ENCODE measurements at places on chromosomes 12 and 14.

DNA sequence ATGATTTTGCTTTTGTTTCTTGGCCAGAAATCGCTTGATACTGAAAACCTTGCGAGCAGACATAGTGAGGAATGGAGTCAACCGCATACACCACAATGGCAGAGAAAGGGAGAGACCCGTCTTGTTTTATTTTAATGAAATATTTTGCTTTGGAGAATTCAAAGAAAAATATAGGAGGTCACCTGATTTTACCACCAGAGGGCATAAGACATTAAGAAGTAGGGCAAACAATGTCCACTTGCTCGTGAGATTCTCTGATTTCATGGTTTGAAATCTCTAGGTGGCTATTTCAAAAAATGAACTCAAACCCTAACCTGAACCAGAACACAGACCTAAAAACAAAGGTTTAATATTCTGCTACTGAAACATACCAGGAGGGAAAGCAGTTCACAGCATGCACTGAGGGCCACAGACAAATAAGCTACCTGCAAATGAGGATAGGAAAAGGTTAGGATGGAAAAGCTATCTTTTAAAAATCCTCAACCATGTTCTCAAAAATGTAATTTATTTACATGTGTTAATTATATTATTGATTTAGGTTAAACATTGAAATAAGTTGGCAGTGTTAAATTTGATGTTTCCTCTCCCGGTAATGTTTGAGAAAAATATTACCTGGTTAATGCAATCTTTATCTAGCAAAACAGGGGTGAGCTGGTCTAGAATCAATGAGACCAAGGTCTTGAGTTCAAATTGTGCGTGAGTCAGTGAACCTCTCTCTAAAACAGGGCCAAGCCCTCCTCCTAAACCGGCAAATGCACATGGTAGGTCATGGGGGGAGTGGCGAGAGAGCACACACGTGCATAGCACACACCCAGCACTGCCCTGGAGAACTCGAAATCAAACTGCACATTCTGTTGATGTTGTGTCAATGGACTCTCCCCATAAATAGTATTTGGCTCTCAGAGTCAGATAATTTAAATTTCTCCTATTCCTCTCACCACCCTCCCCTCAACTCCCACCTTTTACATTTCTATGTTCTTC, 12.5 kb downstream of the IFNG-AS1 start:
- DNase-seq, result no peak

DNA sequence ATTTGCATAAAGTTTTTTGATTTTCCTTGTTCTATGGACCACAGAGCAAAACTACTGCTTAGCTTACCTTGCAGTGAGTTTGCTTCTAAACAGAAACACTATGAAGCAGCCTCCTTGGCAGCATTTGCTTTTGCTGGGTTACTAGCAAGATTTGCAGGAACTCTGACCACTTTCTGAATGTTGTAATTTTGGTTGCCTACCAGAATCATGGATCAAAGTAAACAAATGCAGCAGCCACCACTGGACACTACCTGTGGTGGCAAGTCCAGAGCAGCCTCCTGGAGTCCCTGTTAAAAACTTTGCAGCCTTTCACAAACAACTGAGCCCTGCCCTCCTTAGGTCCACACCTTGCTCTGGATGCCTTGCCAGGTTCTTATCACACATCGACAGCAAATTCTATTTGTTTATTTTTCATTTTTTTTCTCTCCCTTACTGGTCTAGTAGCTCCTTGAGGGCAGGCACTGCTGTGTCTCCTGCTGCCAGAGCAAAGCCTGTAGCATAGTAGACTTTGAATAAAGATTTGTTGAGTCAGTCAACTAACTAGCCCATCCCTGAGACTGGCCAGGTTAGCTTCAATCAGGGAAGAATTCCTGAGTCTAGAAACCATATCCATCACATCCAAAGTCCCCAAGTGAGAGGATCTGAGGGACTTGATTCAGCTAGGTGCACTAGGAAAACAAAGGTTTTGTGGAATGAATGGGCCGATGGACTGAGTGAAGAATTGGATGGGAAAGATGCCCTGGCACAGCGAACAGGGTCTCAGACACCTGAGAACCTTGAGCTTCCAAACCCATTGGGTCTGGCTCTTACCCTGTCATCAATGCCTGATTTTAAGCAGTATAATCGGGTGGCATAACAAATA, 5.7 kb downstream of the TTC6 start:
- DNase-seq, result no peak

DNA sequence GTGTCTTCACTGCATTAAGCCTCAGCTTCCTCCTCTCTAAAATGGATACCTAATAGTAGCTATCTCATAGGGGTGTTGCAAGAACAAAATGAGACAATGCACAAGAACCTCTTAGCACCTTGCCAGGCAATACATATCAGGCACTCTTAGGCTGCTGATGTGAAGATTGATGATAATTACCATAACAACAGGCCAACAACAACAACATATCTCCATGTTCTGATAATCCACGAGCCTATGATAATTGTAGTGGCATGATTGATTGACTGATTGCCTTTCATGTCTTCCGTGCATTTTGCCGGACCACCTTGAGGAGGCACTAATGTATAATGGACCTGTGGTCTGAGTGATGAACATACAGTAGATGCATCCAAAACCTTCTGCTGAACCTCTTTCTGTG, 50.7 kb upstream of the WSCD2 start:
- DNase-seq, result no peak

GRCh38 chr12:49355913-49356312, 9.2 kb downstream of the DNAJC22 start:
- no peak for DNase-seq

DNA sequence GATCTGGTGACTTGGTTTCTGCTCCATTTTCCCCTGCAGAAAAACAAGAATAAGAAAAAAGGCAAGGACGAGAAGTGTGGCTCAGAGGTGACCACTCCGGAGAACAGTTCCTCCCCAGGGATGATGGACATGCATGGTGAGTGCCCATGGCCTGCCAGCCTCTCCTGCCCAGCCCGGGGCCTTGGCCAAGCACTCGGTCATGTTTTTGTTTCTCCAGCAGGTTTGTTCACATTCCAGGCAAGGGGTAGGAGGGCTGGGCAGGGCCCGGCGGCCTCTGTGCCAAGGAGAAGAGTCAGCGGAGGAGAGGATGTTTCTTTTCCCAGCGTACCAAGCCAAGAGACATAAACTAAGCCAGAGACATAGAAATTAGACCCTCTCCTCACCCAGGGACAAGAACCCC, 13.6 kb downstream of the BCL7A start:
- no peak for DNase-seq

GRCh38 chr12:27732281-27732680, 21.6 kb downstream of the MRPS35 start:
- DNase-seq, result peak; percentile 63

All from Caco-2 (cell line).